Neural progenitor cell (in vitro differentiated cells): ENCODE measurements at places on chromosomes 7 and 10.
A peak's percentile ranks its signal among the peaks of the same experiment; 100 is the strongest.

DNA sequence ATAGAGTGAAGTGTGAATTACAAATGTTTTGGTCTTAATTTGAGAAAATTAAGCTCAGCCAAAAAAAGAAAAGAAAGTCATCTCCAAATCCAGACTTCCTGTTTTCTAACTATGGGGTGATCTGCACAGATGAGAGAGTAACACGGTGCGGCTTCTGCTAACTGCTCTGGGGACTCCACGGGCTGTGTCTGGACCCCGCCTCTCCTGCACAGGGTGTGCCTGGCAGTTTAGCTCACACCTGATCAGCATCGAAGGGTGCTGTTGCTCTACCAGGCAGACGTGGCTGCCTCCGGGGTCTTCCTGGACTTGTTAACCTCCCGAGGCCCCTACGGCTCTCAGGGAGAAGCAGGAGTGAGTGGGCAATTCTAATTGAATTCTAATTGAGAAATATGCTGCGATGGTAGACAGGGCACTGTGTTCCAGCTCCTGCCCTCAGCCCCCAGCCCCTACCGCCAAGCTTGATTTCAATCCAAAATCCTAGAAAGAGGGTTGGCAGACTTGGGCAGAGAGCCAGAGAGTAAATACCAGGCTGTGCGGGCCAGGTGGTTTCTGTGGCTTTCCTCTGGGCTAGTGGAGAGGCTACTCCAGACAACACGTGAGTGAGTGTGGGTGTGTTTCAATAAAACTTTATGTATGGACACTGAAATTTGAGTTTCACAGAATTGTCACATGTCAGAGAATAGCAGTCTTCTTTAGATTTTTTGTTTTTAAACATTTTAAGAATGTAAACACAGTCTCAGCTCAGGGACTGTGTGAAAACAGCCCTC lies 13.4 kb downstream of the SHH start:
- DNase-seq = no peak

- DNase-seq = no peak
Measured at GRCh38 chr10:75859141-75859540, 427.7 kb downstream of the LRMDA start.

DNA sequence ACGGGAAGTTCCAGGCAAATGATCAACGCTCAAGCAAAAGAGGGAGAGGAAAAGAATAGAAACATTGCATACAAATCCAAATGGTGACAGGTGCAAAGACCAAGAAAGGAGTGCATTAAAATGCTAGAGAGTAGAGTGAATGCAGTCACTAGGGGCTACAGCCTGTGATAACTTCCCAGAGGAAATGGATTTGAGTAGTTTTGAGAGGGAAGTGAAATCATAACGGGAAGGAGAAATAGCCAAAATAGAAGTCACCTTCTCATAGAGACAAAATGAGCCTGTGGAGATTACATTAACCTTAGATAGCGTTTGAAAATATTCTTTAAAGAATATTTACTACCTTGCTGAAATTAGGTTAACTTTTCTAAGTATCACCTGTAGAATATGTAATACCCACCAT lies 26.5 kb downstream of the NUP42 start:
- DNase-seq = no peak

DNA sequence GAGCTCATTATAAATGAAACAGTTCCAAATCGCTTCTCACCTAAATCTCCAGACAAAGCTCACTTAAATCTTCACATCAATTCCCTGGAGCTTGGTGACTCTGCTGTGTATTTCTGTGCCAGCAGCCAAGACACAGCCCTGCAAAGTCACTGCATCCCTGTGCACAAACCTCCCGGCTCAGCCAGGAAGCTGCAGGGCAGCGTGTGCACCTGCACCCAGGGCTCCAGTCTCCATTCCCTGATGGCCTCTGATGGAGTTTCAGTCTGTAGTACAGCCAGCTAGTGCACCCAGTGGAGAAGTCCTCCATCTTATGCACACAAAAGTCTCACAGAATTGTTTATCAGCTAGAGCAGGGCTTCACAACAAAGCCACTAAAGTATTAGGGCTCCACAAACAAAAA lies 51.1 kb upstream of the PRSS58 start:
- no peak for DNase-seq

DNA sequence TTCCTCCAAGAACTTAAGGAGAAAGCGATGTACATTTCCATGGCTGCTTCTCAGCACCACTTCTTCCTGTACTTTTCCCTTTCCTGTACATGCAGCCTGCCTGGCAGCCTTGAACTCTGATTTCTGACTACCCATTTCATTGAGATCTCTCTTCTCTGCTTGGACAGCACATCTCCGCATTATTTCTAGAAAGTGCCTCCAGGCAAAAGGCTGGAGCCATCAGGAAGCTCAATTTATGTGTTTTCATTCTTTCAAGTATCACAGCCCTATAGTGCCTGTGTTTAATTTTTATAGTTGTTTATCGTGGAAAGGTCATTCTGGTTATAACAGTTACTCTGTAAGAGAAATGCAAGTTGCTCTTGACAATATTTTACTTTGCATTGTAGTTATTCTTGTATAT lies 688.0 kb upstream of the ANKRD30A start:
- DNase-seq = no peak

GRCh38 chr7:137760111-137760510 lies 86.7 kb downstream of the DGKI start:
- peak; percentile 86 for DNase-seq

DNA sequence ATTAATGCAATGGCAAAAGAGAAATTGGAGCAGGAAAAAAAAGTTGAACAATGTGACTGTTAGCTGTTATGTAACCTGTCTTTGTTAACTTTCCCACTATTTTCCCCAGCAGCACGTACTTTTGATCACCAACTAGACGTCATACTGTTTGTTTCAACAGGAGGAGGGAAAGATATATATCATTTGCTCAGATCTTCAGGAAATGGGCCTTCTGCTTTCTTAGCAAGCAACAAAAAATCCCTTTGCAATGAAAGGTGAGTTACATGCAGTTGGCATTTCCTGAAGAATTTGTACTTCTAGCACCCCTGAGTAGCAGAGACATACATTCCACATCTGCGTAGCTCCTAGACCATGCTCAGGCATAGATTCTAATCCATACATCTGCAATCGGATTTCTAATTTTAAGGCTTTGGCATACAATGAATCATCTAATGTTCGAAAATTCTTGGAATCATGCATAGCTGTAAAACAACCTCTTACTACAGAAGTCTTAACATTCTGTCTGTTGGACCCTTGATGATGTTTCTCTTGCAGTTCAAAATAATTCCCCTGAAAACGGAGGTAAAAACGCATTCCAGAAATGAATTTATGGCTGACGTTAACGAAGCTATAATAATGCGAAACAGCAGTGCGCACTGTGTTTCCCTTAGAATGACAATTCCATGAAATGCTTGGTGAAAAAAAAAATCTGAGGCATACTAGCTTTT lies 286.9 kb upstream of the MGMT start:
- no peak for DNase-seq

DNA sequence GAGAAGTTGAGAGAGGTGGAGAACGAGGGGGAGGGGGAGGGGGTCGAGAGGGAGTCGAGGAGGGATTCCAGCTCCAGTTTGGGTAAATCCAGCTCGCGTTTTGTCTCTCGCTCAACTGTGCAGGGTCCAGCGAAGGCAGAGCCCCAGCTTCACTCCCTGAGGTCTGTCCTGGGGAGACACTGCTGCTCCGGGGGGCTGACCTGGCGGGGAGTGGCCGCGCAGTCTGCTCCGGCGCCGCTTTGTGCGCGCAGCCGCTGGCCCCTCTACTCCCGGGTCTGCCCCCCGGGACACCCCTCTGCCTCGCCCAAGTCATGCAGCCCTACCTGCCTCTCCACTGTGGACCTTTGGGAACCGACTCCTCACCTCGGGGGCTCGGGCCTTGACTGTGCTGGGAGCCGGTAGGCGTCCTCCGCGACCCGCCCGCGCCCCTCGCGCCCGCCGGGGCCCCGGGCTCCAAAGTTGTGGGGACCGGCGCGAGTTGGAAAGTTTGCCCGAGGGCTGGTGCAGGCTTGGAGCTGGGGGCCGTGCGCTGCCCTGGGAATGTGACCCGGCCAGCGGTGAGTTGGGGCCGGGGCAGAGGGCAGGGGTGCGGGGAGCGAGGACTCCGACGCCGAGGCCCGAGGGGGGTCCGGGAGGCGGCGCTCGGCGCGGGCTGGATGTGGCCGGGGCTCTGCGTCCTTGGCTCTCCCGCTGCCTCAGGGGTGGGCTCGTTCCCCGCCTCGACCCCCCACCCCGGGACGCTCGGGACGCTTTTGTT lies at the start of gene TET1:
Gene TET1, plus strand, starts transcription at position 152 of the 757 bp plus-strand sequence. CDS start 12,002 bp downstream, outside the sequence.
- DNase-seq = peak; percentile 92

GRCh38 chr7:110156511-110156910 lies 934.4 kb upstream of the LRRN3 start:
- no peak for DNase-seq

DNA sequence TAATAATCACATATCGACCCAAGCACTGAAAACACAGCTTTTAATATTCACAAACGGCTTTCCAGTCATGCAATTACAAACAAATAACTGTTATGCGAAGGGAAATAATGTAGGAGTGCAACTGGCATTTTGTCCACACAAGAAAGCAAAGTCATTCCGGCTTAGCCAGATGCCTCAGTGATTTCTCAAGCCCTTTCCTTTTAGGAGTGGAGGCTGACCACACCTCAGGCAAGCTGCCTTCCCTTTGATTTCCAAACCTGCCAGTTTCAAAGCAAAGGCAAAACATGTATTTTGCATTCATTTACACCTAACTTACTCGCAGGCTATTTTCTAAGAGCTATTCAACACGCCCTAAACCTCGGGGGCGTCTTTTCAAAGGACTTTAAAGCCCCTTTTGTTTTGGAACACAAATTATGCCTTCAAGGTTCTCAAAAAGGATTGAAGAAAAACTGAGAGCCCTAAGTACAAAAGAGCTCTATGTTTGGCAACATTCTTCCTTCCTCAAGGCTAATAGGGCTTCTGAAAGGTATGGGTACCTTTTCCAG lies 109.6 kb downstream of the CPXM2 start:
- DNase-seq = peak; percentile 48

DNA sequence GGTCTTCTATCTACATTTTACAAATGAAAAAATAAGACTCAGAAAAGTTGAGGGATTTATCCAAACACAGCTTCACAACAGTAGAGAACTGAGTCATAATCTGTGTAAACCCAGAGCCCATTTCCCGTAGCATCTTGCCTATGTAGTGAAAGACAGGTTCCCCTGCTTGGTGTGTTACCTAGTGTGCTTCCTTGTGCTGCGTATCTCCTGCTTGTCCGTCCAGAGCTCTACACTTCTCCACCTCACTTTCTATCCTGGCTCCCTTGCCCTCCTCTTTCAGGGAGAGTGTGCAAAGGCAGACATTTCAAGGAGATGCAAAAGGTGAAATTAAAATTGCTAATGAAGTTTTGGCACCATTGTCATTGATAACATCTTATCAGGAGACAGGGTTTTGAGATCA lies 1.4 kb upstream of the ASNS start:
- DNase-seq = no peak

DNA sequence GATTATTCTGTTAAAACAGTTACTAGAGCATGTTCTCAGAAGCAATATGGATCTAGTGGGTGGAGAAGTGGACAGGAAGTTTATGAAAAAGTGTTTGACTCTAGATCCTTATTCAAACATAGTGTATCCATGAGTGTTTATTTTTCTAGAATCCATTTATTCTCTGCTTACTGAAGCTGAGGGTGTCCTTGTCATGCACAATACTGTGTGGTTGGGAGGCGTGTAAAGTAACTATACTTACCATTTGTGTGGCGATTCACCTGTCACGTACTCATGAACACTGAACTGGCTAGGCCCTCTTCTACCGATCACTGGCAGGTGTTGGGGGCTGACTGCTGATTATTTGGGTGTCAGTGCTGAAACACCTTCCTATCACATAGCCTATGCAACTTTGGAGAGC lies 74.0 kb downstream of the POU6F2 start:
- DNase-seq = no peak

DNA sequence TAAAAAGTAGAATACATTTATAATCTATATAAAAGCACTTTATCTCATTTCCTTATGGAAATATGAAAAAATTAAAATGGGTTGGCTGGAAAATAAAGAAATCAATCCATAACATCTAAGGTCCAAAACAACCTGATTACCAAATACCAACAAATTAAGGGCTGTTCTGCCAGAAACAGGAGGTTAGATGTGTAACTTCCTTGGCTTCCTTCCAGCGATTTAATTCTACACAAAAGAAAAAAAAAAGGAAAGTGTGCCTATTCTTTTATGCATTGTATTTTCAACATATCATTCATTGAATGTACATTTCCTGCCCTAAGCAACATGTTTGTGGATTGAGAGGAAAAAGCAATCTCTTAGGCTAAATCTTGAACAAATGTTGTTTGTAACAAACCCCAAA lies 36.2 kb upstream of the USP6NL start:
- DNase-seq = no peak

DNA sequence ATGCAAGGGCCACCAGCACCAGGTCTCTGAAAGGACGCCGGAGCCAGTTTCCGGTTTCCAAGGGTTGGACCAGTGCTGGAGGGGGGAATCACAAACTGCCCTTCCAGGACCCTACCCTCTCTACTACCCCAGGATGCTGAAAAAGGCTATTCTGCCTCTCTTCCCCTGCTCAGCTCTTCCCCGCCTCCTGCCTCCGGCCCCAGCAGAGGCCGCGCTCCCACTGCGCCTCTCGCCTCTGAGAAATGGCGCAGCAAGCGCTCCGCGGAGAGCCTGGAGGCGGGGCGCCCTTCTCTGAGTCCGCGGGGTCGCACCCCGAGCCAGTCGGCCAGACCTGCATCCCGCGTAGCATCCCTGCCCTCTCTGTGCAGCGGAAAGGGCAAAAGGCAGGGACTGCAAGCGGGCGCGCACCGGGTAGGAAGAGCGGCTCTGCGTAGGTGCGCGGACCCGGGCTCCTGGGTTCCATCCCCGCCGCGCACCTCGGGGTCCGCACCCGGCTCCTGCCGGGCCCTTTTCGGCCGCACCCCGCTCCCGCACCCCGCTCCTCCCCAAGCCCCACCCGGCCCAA lies 476 bp upstream of the RET start:
- DNase-seq = peak; percentile 68

DNA sequence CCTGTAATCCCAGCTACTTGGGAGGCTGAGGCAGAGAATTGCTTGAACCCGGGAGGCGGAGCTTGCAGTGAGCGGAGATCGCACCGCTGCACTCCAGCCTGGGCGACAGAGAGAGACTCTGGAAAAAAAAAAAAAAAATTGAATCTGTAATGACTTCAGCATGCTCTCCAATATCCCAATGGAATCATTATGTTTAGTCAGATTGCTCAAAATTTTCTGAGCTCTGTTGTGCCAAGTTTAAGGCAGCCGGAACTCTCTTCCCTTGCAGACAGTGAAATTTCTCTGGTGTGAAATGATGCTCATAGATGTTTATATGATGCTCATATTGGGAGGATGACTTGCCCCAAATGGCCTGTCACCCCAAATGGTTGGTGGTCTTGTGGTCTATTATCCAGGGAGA lies 180.9 kb downstream of the CTTNBP2 start:
- DNase-seq = no peak

DNA sequence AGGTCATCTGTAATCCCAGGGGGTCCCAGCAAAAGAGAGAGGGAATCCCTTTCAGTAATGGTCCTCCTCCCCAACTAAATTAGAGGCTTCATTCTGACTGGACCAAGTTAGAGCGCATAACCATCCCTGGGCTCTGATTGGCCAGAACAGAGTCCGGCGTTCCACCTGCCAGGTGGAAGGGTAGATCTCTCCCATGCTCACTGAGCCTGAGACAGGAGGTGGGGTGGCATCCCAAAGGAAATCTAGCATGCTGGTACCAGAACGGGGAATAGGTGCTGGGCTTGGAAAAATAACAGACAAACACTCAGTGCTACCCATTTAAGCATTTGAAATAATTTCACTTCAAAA lies 21.0 kb upstream of the TSPAN33 start:
- no peak for DNase-seq
